Dermis blood vessel endothelial cell (primary cell): ENCODE measurements at places on chromosomes 5 and 9. TPM values are rescaled to one million over a fixed set of nuclear protein-coding genes. Genes with fewer than 3 reads are reported as not detected.

The FAM169A gene
- total RNA-seq = 4.0 and 4.9 TPM in 2 replicates

The SPATA31D4 gene
- not detected in 2 replicates for total RNA-seq

The BBLN gene
- total RNA-seq = 47.4 and 77.1 TPM in 2 replicates

The GPR150 gene
- 0.05 and 0.17 TPM in 2 replicates for total RNA-seq

The TAS2R1 gene
- not detected in 2 replicates for total RNA-seq

The PCDHB14 gene
- 0.98 and 1.0 TPM in 2 replicates for total RNA-seq

The CATSPER3 gene
- total RNA-seq = 0.34 TPM in 1 of 2 replicates, not detected in the other

The MCIDAS gene
- not detected in 2 replicates for total RNA-seq

The FAM78A gene
- 9.9 and 12.4 TPM in 2 replicates for total RNA-seq

The SCGB3A1 gene
- 0.74 and 0.85 TPM in 2 replicates for total RNA-seq

The GLIPR2 gene
- 32.4 and 45.6 TPM in 2 replicates for total RNA-seq

The LCN9 gene
- total RNA-seq = not detected in 2 replicates

The FGF1 gene
- 0.19 and 0.85 TPM in 2 replicates for total RNA-seq

The SLC6A3 gene
- not detected in 2 replicates for total RNA-seq

The CKS2 gene
- total RNA-seq = 115 and 161 TPM in 2 replicates

The LHX3 gene
- total RNA-seq = not detected in 2 replicates

The LVRN gene
- 0.17 and 0.23 TPM in 2 replicates for total RNA-seq

The WNK2 gene
- total RNA-seq = not detected in 2 replicates

The ANKRD34B gene
- not detected in 2 replicates for total RNA-seq

The ARL14EPL gene
- under 0.01 TPM in 1 of 2 replicates, not detected in the other for total RNA-seq

The CWC27 gene
- total RNA-seq = 9.7 and 16.3 TPM in 2 replicates

The OR1L4 gene
- not detected in 2 replicates for total RNA-seq

The COL27A1 gene
- total RNA-seq = 3.3 and 6.0 TPM in 2 replicates

The PCDHGA7 gene
- total RNA-seq = 1.0 and 1.3 TPM in 2 replicates

The CAVIN4 gene
- 1.7 and 2.3 TPM in 2 replicates for total RNA-seq

The POC5 gene
- total RNA-seq = 14.0 and 14.7 TPM in 2 replicates
